Gastrocnemius medialis (tissue), 4 donors: ENCODE measurements at places on chromosomes 7 and 10. TPM values are rescaled to one million over a fixed set of nuclear protein-coding genes. Genes with fewer than 3 reads are reported as not detected.

DNA sequence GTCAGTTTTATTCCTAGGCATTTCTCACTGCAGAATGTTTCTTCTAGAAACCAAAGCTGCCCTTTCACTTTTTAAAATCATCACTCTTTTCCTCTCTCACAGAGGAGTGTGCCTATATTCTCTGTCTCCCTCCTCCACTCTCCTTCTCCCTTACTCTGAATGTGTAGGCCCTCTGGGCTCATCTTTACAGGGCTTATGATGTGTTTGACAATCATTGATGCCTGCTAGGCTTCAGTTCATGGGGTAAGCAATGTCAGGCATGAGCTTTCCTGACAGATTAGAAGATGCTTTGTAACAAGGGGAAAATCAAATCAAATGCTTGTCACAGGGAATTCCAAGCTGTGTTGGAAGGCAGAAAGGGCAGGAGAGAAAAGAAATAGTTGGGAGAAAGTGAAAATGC is 742.9 kb downstream of the SORCS3 start:
- DNase-seq: no peak
- H3K4me3 ChIP-seq: no peak overlapping the region
- H3K27me3 ChIP-seq: no peaks in the 10 kb centered on the region
- H3K4me1 ChIP-seq: no peaks in the 10 kb centered on the region
- H3K27ac ChIP-seq: no peak overlapping the region

- no peak for DNase-seq
- no peaks in the 10 kb centered on the region for H3K36me3 ChIP-seq
Measured at GRCh38 chr7:7970531-7971307, 2.1 kb downstream of the GLCCI1 start.

- no peaks in the 10 kb centered on the region for H3K4me1 ChIP-seq
- no peaks in the 10 kb centered on the region for H3K36me3 ChIP-seq
- H3K27ac ChIP-seq: no peak overlapping the region
Measured at GRCh38 chr10:97991871-97992270, 38.5 kb downstream of the CRTAC1 start.

GRCh38 chr7:84162125-84162524 is 32.5 kb downstream of the SEMA3A start:
- H3K4me3 ChIP-seq: no peak overlapping the region
- no peak overlapping the region for H3K27ac ChIP-seq
- no peaks in the 10 kb centered on the region for H3K36me3 ChIP-seq

DNA sequence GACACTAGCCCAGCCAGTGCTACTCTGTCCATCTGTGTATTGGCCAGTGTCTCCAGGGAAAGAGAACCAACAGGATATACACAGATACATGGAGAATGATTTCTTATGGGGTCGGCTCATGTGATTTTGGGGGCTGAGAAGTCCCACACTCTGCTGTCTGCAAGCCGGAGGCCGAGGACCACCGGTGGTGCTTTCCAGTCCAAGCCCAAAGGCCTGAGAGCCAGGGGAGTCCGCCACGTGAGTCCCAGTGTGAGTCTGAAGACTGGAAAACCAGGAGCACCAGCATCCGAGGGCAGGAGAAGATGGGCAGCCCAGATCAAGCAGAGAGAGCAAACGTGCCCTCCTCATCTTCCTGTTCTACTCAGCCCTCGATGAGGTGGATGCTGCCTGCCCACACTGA is 71.5 kb downstream of the C10orf143 start:
- no peaks in the 10 kb centered on the region for H3K27me3 ChIP-seq
- H3K4me3 ChIP-seq: no peak overlapping the region
- no peak overlapping the region for H3K27ac ChIP-seq
- H3K4me1 ChIP-seq: no peaks in the 10 kb centered on the region
- H3K36me3 ChIP-seq: no peaks in the 10 kb centered on the region

The SH2D4B gene
- not detected for total RNA-seq

GRCh38 chr7:24419077-24419476 is 135.1 kb downstream of the NPY start:
- H3K27me3 ChIP-seq: no peaks in the 10 kb centered on the region
- no peak for DNase-seq
- no peaks in the 10 kb centered on the region for H3K36me3 ChIP-seq
- no peaks in the 10 kb centered on the region for H3K4me1 ChIP-seq

- H3K4me3 ChIP-seq: no peak overlapping the region
- H3K36me3 ChIP-seq: no peaks in the 10 kb centered on the region
- no peaks in the 10 kb centered on the region for H3K27me3 ChIP-seq
- peak overlapping the region; percentile 45 for H3K27ac ChIP-seq
- peak; percentile 73 for DNase-seq
- no peaks in the 10 kb centered on the region for H3K4me1 ChIP-seq
Measured at GRCh38 chr7:102079140-102080018, 207.3 kb upstream of the SH2B2 start.

- no peak overlapping the region for H3K4me3 ChIP-seq
- no peaks in the 10 kb centered on the region for H3K36me3 ChIP-seq
- no peaks in the 10 kb centered on the region for H3K27me3 ChIP-seq
- H3K27ac ChIP-seq: no peak overlapping the region
Measured at GRCh38 chr10:44033008-44033407, 351.9 kb downstream of the CXCL12 start.

DNA sequence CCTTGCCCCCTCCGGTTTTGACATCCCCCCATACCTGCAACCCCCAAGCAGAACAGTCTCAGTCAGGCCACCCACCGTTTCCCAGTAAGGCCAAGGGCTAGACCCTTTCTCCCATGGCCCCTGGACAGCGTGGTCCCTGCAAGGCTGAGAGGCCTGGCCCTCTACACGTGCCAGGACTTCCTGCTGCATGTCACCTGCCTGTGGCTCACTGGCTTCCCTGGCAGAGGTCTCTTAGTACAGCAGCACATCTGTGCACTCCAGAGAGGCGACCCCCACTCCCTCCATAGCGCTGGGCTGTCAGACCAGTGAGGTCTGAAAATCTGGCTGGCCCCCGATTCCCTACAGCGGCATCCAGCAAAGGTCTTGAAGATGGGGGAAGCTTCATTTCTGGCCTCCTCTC is 26.4 kb upstream of the JAKMIP3 start:
- H3K4me1 ChIP-seq: no peaks in the 10 kb centered on the region
- no peak overlapping the region for H3K27ac ChIP-seq
- no peak overlapping the region for H3K4me3 ChIP-seq

The OR9A2 gene
- not detected for total RNA-seq

DNA sequence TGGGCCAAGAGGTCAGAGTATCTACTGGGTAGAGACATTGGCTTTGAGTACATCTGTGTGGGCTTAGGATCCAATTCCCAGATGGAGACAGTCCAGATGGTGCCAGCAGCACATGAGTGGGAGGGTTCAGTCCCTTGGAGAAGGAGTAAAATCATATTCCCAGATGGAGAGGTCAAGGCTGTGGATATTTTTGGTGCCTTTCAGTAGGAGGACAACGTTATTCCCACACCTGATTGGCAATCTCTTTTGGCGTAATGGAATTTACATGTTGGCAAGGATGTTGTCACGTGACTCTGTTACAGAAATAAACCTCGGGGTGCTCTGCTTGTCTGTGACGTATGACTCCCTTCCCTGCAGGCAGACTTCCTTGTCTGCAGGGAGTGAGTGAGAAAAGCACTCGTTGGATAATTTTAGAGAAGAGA is 27.6 kb downstream of the NPS start:
- no peak overlapping the region for H3K27ac ChIP-seq
- H3K36me3 ChIP-seq: no peaks in the 10 kb centered on the region
- H3K4me3 ChIP-seq: no peak overlapping the region
- no peaks in the 10 kb centered on the region for H3K4me1 ChIP-seq
- H3K27me3 ChIP-seq: no peaks in the 10 kb centered on the region

The SFTPA1 gene
- total RNA-seq: not detected

- H3K27me3 ChIP-seq: no peaks in the 10 kb centered on the region
- DNase-seq: peak; percentile 36
- peak overlapping the region; percentile 66 for H3K27ac ChIP-seq
- peak overlapping the region; percentile 71 for H3K4me3 ChIP-seq
- no peaks in the 10 kb centered on the region for H3K36me3 ChIP-seq
- H3K4me1 ChIP-seq: peaks cover 8% of the 10 kb centered on the region
Measured at GRCh38 chr7:159031135-159031701, 113.4 kb downstream of the VIPR2 start.

DNA sequence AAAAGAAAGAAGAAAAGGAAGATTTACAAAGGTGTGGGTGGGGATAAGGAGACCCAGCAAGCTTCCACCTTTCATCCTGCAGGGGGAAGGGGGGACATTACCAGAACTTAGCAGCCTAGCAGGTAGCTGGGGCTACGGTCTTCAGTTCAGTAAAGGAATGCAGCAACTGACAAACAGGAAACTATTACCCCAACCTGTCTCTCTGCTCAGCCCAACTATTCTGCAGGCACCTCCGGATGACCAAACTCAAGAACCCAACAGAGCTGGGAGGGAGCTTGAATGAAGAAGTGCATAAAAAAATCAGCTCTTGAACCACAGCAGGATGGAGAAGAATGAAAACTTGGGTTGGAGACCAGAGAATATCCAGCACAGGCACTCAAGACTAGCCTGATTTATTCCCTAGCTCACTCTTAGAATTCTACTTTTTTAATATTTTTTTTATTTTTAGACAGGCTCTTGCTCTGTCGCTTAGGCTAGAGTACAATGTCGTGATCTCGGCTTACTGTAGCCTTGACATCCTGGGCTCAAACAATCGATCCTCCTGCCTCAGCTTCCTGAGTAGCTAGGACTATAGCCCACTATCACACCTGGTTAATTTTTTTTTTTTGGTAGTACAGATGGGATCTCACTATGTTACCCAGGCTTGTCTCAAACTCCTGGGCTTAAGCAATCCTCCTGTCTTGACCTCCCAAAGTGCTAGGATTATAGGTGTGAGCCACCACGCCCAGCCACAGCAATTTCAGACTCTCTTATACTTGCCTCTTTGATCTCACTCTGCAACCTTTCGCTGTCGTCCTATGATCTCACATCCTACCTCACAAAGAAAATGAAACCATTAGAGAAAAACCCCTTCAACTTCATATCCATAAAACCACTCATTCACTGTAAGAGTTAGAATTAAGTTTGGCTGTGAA is 18.5 kb upstream of the C10orf67 start:
- no peak for DNase-seq
- no peaks in the 10 kb centered on the region for H3K27me3 ChIP-seq
- H3K4me3 ChIP-seq: no peak overlapping the region
- no peaks in the 10 kb centered on the region for H3K4me1 ChIP-seq
- H3K27ac ChIP-seq: no peak overlapping the region

The HOXA13 gene
- 0.82 TPM for total RNA-seq
